Stimulated activated CD4-positive, alpha-beta T cell treated with anti-CD3 and anti-CD28 coated beads, TNF-alpha, amount 100 ng/mL, for 1 hour (primary cell): ENCODE measurements at places on chromosomes 12 and 14.

GRCh38 chr14:27384124-27384523, 786.3 kb upstream of the NOVA1 start:
- DNase-seq, result no peak

DNA sequence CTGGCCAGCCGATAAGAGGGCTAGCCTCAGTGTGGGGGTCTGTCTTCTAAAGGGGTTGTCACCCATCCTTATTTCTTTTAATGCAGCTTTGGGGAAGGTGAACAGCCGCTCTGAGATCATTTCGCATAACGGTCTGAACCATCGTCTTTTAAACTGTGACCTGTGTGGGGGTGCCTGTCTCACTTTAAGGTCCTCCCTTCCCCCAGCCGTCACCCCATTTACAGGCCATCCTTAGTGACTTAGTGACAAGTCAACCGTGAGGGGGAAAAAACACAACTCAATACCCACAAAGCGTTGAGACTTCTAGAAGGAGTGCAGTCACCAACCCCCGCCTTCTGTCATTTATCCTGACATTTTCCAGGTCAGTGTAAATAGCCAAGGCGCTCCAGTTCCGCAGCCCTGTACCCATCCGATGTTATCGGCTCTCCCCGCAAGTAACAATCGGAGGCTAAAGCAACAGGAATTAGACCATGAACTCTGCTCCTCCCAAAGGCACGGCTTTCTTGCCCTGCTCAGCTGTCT, 505 bp upstream of the DENND5B start:
- DNase-seq, result no peak

GRCh38 chr14:104268725-104269436, 130.5 kb downstream of the KIF26A start:
- no peak for DNase-seq

DNA sequence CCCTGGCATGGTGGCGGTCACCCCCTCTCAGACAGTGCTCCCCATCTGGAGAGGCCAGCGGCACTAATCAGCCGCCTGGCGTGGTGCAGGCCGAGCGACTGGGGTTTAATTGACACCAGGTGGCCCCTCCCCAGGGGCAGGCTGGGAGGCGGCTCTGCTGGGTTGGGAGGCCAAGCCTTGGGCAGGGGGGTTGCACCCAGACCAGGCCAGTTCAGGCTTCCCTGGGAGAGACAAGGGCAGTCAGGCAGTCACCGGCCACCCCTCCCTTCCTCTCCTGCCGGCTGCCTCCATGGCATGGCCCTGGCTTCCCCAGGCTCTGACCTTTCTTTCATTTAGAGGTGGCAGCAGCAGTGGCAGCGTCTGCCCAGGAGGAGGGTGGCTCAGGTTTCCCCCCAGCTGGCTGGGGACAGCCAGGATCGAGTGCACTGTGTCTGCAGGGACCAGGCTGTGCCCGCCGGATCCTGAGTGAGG, 78.1 kb upstream of the NOS1 start:
- DNase-seq, result no peak

DNA sequence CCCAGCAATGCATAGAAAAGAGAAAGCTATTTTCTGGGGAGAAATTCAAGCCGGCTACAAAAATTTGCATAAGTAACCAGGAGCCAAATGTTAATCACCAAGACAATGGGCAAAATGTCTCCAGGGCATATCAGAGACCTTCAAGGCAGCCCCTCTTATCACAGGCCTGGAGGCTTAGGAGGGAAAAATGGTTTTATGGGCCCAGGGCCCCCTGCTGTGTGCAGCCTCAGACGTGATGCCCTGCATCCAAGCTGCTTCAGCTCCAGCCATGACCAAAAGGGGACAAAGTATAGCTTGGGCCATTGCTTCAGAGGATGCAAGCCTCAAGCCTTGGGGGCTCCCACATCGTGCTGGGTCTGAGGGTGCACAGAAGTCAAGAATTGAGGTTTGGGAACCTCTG, 15.8 kb downstream of the TMEM233 start:
- no peak for DNase-seq

GRCh38 chr12:98232753-98233390, 282.5 kb upstream of the TMPO start:
- DNase-seq, result no peak

DNA sequence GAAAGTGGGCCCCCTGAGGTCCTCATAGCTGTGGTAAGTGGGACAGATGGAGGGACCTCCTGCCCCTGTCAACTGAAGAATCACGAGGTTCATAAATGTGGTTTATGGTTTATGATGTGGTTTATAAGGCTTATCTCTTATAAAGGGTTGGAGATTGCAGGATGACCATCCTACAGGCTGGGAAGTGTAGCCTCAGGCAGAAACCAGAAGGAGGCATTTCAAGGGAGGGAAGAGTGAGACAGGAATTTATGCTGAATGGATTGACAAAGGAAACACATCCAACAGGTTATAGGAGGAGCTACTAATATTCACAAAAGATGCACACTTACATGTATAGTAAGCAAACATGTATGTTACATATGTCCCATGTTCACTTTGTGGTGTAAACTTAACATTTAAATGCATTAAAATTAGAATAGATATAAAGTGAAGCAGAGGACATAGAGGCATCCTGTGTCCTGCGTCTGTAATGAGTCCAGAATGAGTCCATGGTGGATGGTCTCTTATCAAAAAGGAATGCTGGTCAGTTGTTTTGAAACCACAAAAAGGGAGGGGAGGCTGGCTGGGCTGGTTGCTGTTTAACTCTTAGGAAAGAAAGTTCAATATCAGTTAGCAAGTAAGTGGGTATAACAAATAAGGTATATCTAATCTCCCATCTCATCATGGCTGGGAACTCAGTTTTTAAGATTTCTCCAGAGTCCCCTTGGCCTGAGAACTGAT, 149.0 kb upstream of the RMST start:
- no peak for DNase-seq

- no peak for DNase-seq
Measured at GRCh38 chr12:53056296-53056695, 6.4 kb downstream of the TNS2 start.

DNA sequence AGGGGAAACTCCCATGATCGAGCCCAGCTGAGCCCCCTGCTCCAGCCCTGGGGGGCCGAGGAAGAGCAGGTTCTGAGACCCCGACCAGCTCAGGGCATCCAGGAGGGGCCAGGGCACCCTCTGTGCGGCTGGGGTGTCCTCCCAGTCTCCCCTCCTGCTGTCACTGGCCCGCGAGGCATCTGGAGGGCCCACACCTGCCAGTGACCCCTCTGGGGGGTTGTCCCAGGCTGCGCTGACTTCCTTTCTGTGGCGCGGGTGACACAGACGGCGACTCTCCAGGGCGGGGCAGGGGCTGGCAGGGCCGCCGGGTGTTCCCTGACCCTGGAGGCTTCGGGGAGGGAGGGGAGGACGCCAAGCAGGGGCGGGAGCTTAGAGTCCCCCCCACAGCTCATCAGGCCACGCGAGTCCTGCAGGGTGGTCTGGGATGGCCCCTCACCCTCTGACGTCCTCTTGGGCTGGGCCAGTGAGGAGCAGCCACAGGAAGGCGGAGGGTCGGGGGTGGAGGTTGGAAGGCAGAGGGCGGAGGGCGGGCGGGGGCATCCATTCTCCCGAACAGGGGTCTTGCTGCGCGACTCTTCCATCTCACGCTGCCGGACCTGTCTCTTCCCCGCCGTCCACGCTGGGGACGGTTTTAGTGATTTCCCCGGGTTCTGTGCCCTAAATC, 38.6 kb upstream of the FBRSL1 start:
- no peak for DNase-seq
